ENCODE measurements at places on chromosomes 12 and 14.
A peak's percentile ranks its signal among the peaks of the same experiment; 100 is the strongest.

GRCh38 chr14:42130815-42131214, 524.1 kb downstream of the LRFN5 start:
- DNase-seq = no peak

GRCh38 chr14:103943673-103944072, 1.3 kb upstream of the RD3L start:
- no peak for DNase-seq

GRCh38 chr14:52348279-52348678, 34.2 kb downstream of the PTGER2 start:
- no peak for DNase-seq

DNA sequence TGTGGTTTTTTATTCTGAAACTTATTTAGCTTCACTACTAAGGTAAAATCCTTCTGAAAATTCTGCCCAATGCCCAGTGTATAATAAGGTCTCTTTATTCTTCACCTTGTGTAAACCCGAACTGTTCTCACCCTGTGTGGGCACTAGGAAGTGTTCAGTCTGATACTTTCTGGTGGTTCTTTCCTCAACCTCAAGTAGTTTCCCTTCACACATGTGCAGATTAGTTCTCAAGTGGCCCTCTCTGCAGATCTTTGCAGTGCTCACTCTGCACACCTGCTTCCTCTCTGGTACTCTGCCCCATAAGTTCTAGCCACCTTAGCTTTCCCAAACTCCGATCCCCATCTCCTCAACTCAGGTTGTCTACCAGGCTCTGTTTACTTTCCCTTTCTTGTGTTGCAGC, 61.6 kb downstream of the RAD51B start:
- no peak for DNase-seq

DNA sequence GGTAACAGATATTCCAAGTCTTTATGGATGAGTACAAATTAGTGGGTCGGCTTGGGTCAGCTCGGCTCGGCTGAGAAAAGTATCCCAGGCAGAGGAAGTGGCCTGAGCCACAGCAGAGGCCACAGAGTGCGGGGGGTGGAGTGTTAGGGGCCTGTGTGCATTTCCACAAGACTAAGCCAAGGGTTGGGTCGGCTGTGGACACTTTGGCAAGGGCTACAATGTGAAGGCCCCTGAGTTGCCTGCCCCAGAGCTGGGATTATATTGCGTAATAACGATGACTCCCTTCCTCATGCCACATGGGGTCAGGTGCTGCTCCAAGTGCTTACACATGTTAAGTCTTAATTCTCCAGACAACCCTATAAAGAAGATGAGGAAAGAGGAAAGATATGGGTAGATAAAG, 11.4 kb downstream of the EVL start:
- peak; percentile 92 for DNase-seq

DNA sequence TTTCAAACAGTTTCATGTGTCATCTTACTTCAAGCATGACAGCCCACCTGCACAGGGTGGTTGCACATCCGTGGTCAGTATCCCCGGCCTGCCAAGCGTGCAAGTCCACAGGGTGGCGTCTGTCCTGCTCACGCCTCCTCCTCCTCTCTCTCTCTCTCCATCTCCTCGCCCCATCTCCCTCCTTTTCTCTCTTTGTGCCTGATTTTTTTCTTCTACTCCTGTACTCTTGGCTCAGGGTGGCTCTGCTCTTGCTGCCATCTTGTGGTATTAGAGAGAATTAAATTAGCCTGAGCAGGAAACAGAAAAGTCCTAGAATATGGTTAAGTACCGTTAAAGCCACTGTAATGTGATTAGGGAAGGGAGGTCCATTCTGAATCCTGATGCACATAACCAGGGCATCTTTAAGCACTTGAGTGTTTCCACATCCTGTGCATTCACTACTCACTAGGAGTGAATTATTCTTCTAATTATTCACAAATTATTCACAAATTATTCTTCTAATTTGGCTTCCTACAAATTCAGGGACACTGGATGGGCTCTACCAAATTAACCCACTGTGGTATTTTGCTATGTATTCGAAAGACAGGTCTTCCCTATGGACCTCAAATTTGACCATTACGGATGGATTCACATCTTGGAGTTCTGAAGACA, 25.5 kb upstream of the DTX1 start:
- DNase-seq = peak; percentile 74

GRCh38 chr14:68359837-68360552, 432.9 kb downstream of the ZFP36L1 start:
- peak; percentile 34 for DNase-seq

DNA sequence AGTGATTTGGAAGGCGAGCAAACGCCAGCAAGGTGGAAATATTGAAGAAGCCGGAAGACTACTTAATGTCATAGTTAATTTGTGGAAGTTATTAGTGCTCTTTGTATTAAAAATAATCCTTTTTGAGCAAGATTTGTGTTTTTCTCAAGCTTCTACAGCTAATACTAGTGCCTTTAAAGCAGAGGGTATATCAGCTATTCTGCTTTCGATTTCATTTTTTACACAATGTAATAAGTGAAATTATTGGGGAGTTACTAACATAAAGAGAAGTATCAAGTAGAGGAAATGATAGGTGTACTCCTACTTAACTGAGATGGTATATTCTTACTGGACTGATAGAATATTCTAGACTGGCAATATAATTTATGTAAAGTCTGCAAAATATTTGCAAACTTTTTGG, 392.4 kb upstream of the DCN start:
- no peak for DNase-seq

DNA sequence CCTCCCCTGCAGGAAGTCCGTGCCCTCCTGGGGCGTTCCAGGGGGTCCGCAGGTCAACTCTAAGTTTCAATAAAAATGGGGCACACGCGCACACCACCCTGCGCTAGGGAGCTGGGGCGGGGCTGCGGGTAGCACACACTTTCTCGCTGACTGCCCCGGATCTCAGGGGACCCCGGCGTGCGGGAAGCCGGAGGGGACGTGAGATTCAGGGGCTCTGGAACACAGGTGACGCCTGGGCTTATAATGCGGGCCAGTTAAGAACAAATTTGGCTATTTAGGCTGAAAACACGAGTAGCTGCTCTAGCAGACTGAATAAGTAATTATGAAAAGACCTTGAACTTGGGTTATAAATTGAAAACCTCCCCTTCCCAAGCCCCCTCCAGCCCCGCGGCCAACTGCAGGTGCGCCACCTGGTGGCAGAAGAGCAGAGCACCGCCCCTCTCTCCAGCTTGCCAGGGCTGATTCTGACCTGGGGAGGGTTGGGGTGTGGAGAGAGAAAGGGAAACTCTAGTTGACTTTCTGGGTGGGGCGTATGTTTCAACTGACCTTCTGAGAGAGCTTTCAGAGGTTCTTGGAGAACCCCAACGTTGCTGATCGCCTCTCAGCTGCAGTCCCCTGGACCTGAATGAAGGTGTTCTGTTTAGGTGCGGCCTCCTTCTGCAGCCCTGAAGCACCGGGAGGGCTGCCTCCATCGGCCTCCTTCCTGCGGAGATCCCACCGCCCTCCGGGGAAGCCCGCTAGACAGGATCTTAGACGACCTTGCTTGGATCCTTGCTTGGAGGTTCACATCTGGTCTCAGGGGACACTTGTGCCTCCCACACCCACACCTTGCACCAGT, 118.4 kb upstream of the EVL start:
- DNase-seq = peak; percentile 44

GRCh38 chr12:124527861-124528561, 39.4 kb downstream of the NCOR2 start:
- peak; percentile 83 for DNase-seq

Data from foreskin fibroblast (primary cell).